ENCODE measurements at places on chromosomes 7 and 10. TPM values are rescaled to one million over a fixed set of nuclear protein-coding genes. Genes with fewer than 3 reads are reported as not detected.

Gene GNGT1
- not detected for total RNA-seq

Gene RSPH10B
- not detected for total RNA-seq

Gene STOX1
- total RNA-seq = 0.27 TPM

Gene CCSER2
- 111 TPM for total RNA-seq

Measured in aorta (tissue), 5 donors.